ENCODE measurements at places on chromosomes 6 and 20.

GRCh38 chr6:52551483-52552277 lies 25.2 kb downstream of the TRAM2 start:
- DNase-seq, result no peak

DNA sequence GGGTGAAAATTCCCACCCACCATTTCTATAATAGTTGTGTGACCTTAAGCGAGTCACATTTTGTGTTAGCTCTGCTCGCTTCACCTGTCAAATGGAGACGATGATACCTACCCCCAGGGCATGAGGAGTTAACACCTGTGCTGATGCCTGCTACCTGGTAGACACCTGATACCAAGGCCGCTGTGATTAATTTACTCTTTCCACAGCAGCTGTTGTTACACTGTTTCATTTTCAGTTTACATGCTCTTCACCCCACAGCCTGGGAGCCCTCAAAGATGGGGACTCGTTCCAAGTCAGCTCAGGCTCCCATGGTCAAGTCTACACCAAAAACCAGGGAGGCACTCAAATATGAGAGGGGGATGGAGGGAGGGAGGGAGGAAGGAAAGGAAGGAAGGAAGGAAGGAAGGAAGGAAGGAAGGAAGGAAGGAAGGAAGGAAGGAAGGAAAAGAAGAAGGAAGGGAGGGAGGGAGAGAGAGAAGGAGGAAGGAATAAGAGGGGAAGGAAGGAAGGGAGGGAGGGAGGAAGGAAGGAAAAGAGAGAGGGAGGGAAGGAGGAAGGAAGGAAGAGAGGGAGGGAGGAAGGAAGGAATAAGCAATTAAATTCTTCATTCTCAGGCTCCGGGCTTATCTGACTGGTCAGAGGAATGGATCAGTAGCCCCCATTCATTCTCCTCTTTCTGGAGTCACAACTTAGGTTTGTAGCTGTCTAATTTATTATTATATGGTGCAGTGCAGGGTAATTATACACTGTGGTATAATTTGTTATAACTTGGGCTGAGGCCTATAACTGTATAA lies 40.9 kb downstream of the PDYN start:
- peak; percentile 42 for DNase-seq

- no peak for DNase-seq
Observed at GRCh38 chr20:14264869-14265268, 72.5 kb downstream of the FLRT3 start.

- DNase-seq, result no peak
Observed at GRCh38 chr6:151181706-151182363, 57.9 kb upstream of the AKAP12 start.

GRCh38 chr20:37565134-37565811 lies 37.6 kb upstream of the BLCAP start:
- DNase-seq, result no peak

- peak; percentile 55 for DNase-seq
Observed at GRCh38 chr6:33082702-33083101, 6.9 kb downstream of the HLA-DPB1 start.

DNA sequence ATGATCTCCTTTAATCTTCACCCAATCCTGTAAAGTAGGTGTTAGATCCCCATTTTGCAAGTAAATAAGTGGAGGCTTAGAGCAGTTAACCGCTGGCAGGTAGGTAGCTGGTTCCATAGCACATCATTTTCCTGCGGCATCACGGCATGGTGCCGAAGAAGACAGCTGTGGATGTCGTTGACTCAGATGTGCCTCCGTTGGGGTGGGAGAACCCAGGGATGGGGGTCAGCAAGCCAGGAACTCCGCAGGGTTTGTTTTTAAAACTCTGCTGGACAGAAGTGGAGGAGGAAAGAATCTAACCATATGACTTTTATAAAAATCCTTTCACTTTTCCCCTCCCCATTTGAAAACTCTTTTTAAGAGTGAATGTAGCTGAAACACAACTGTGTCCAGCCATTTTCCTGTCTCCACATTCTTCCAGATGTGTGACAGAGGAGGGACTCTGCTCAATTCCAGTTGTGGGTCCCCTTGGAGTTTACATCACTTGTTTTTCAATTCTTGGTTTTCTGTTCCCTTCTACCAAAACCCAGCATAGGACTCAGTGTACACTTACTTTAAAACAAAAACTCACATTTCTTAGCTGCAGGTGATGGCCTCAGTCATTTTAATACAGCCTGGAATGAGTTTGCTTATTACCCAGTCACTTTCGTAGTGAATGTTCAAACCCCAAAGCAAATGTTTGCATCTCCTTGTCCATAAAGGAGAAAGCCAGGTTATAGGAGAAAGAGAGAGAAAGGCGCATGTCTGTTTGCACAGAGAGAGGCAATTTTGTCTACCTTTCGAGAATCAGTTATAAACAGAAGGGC lies 27.6 kb upstream of the PI16 start:
- no peak for DNase-seq

DNA sequence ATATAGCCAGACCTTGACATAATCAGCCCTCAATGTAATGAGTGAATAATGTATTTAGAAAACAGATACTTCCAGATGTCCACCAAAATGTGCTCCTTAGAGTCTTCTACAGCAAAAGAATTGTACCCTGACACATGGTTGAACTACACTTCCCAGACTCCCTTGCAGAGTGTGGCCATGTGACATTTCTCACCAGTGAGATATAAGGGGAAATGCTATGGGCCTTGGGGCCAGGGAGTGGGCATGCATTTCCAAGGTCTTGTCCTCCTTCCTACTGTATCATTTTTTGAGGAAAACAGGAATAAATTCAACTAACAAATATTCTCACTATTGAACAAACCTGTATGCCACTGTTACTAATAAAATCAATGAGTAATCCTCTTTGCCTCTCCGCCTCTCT lies 211.4 kb upstream of the SMLR1 start:
- DNase-seq, result no peak

All from GM13977 (cell line).